Activated naive CD8-positive, alpha-beta T cell treated with anti-CD3 and anti-CD28 coated beads, Interleukin-2, amount 50 U/mL, for 16 hours (primary cell): ENCODE measurements at places on chromosomes 1 and 21.

DNA sequence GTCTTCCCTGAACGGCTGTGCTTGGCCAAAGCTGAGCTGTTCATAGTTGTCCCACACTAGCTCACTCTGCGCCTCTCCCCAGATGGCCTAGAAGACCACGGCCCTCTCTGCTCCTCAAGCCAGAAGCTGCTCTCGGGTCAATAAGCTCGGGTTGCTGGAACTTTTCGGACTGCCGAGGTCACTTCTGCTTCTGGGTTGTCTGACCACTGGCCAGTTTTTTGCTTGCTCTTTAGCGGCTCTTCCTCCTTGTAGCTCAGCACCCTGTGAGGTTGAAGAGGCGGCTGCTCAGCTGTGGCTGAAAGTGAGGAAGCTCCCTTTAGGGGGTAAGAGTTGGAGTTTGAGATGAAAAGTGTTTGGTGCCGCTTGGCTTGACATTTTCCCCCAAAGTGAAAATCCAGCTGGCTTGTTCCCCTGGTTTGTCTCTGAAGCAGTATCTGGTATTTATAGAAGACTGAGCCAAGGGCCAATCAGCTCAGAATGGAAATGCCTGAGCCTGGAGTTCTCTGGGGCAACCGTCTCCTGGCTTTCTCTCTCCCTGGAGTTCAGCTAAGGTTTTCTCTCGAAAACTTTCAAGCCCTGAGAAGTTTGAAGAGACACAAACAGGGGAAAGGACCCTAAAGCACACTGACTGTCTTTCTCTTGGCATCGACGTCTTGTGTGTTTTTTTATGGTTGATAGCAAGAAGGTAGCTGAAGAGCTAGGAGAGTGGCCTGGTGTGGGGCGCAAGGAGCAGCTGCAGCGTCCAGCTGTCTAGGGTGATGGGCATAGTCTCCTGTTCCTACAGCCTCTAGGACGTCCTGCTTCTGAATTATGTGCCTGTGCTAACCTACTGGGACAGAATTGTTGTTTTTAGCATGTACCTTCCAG lies 72.0 kb downstream of the SYT6 start:
- no peak for DNase-seq

DNA sequence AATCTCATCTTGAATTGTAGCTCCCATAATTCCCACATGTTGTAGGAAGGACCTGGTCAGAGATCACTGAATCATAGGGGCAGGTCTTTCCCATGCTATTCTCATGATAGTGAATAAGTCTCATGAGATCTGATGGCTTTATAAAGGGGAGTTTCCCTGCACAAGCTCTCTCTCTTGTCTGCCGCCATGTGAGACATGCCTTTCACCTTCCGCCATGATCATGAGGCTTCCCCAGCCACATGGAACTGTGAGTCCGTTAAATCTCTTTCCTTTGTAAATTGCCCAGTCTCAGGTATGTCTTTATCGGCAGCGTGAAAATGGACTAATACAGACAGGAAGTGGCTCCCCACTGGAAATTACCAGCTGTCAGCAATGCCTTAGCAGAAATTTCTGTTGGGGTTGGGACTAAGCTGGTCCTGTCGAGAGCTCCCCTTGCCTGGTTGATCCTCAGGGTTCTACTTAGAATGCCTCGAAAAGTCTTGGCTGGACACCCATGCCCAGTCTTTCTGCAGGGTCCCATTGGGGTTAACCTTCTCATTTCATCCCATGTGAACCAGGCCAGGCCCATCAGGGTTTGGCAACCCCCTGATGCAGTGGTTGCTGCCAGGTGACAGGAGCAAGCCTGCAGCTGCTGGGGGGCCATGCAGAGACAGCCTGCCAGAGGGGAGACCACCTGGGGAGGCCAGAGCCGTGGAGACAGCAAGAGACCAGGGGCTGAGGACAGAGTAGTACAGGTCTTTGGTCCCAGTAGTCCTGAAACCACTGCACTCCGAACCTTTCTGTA lies 2.8 kb upstream of the ABCG1 start:
- no peak for DNase-seq

DNA sequence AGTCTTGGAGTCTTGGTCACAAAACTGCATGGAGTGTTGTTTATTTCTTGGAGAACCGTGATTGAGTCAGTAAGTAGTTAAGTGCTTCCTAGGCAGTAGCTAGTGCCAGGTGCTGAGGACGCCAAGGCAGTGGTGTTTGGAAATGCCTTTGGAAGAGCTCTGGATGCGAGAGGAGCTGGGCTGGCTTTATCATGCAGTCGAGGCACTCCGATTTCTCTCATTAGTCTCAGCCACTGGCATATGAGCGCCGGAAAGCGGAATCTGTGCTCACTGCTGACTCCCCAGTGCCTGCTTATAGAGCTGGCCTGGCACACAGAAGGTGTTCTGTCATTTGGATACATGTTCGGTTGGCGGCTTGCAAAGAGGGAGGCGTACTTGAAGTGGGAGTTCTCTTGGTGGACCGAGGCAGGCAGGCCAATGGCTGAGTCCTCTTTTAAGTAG lies 3.6 kb downstream of the TENT5C start:
- no peak for DNase-seq

DNA sequence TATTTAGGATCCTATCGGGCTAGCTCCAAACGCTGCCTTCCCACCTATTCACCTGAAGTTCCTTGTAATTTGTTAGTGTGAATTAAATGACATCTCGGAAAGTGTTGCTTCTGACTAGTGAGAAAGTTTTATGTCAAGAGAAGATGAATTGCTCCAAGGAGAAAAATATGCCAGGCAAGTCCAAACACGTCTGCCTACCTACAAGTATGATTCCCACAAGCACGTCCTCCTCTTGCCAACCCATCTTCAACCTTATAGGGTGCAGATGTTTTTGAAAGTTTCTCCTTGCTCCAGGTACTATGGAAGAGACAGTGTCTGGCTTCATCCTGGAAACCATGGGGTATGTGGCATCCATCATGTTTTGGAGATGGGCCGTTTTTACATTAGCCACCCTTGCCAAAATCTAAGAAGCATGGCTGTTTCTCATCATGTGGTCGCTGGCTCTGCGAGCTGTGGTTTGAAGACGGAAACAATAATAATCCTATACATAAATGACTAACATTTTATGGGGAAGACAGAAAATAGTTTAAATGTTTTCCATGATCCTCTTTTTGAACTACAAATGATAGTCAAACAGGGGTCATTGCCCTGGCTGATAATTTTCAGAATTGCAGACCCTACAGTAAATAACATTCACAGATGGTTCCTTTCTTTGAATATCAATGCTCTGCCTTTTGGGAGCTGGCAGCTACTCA lies 505.8 kb downstream of the SMYD3 start:
- DNase-seq = no peak

DNA sequence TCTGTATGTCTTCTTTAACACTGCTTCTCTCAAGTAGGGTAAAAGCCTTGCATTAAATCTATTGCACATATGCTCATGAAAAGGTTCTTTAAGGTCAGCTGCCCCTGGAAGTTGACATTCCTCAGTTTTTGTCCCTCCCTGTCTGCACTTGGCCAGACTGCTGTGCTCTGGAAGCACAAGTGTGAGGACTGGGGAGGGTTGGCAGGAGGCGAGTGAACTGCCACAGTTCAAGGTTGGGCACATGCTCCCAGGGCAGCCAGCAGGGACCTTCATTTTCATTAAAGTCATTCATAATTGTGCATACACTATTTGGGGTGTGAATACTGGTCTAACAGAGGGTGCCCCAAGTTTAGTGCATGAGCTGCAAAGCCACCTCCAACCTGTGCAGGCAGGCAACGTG lies 10.9 kb upstream of the THEM5 start:
- no peak for DNase-seq

- DNase-seq = no peak
These were observed 54.4 kb upstream of the B3GALNT2 start for GRCh38 chr1:235558621-235559169.

DNA sequence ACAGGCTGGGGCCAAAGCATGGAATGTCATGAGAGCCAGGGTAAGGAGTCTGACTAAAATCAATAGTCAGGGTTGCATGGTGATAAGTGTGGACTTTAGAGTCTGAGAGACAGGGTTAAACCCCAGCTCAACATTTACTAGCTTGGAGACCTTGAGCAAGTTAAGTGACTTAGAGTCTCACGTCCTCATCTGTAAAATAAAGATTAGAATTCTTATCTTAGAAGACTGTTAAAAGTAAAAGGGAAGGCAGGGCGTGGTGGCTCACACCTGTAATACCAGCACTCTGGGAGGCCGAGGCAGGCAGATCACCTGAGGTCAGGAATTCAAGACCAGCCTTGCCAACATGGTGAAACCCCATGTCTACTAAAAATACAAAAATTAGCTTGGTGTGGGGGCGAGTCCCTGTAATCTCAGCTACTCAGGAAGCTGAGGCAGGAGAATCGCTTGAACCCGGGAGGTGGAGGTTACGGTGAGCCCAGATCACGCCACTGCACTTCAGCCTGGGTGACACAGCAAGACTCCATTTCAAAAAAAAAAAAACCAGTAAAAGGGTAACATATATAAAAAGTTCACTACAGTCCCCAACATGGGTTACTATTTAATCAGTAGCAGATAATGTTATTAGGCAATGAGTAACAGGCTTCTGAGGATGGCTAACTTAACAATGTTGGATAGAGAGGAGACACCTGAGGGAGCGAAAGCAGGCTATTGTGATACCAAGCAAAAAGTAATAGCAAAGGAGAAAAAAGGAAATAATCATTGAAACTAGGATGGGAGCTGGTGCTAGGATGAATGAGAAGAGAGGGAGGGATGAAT lies 20.8 kb downstream of the TMCO1 start:
- DNase-seq = no peak

GRCh38 chr1:178086766-178087165 lies 7.1 kb upstream of the RASAL2 start:
- DNase-seq = no peak

DNA sequence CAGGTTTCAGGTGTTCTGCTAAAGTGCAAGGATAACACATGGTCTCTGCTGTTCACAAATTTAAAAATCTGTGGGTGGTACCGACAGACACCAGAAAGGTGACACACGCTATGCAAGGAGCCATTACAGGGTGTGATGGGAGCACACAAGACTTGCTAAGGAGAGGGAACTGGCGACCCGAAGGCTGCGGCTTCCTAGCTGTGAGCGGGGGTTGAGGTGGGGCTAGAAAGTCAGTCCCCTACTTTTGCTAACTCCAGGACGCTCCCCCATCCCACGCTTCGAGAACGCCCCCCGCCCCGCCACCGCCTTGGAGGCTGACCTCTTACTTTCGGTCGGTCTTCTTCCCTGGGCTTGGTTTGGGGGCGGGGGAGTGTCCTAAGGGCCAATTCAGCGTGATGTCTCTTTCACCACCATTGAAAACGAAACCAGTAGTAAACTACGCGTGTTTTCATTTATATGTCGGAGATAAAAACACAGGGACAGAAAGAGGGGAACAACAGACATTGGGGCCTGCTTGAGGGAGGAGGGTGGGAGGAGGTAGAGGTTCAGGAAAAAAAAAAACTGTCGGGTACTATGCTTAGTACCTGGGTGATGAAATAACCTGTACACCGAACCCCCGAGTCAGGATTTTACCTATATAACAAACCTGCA lies 1.1 kb downstream of the CKS1B start:
- DNase-seq = peak; percentile 23

GRCh38 chr1:221634606-221635005 lies 107.3 kb downstream of the DUSP10 start:
- DNase-seq = no peak

- peak; percentile 30 for DNase-seq
These were observed 474.5 kb downstream of the PTPRC start for GRCh38 chr1:199113265-199113869.

GRCh38 chr21:24899138-24899537 lies 708.1 kb downstream of the MRPL39 start:
- DNase-seq = no peak

DNA sequence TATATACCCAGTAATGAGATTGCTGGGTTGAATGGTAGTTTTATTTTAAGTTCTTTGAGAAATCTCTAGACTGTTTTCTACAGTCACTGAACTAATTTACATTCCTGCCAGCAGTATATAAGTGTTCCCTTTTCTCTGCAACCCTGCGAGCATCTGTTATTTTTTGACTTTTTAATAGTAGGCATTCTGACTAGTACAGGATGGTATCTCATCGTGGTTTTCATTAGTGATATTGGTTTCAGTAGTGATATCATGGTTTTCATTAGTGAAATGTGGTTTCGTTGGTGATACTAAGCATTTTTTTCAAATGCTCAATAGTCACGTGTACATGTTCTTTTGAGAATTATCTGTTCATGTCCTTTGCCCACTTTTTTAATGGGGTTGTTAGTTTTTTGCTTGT lies 316.8 kb downstream of the PTBP2 start:
- no peak for DNase-seq

- no peak for DNase-seq
These were observed 20.4 kb downstream of the DEGS1 start for GRCh38 chr1:224203243-224204016.

DNA sequence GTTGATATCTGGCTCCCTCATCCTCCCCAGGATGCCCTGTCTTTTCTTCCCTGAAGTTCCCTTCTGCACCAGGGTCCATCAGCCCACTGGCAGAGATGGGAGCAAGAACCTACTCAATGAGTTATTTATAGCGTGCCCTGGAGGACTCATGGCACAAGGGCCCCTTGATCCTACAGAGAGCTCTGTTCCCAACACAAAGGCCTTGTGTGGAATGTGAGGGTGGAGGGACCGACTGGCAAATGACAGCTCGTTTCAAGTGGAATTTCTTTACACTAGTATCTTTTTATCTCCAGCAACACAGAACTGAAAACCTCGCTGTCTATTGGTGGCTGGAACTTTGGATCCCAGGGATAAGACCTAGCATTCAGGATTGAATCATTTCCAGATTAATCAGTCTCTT lies 22.4 kb downstream of the CHI3L2 start:
- no peak for DNase-seq

DNA sequence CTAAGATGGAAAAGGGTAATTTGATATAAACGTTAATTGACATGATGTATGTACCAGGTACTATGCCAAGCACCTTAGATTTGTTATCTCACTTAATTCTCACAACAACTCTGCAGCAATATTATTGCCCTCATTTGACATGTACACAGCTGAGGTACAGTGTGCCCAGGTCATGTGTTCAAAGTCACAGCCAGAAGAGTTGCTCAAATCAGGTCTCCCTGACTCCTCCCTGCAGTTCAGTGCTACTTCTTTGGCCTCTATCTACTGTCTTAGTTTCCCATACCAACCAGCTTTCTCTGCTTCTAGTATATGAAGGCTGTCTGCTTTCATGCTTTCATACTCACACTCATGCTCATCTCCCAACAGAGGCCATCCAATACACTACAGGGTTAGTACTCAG lies 15.1 kb downstream of the TBX15 start:
- DNase-seq = no peak

DNA sequence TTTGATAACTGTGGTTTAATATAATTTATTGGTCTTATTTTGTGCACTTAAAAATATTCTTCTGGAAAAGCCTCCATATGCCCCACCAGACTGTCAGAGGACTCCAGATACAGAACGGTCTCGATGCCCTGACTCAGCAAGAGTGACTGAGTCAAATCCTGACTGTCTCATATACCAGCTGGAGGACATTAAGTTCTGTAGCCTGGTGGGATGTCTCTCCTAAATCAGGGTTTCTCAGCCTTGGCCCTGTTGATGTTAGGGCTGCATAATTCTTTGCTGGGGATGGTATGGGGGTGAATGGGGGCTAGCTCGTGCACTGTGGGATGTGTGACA lies 67.7 kb upstream of the TLR5 start:
- no peak for DNase-seq

- no peak for DNase-seq
These were observed 214.6 kb upstream of the NFIA start for GRCh38 chr1:60867782-60868181.
